Esophagus muscularis mucosa (tissue), 4 donors: ENCODE measurements at places on chromosomes 3 and 15.

- DNase-seq: no peak
Observed at GRCh38 chr3:72152551-72153476, 367.9 kb upstream of the PROK2 start.

GRCh38 chr3:14861031-14861430 lies 42.3 kb downstream of the FGD5 start:
- DNase-seq: no peak

DNA sequence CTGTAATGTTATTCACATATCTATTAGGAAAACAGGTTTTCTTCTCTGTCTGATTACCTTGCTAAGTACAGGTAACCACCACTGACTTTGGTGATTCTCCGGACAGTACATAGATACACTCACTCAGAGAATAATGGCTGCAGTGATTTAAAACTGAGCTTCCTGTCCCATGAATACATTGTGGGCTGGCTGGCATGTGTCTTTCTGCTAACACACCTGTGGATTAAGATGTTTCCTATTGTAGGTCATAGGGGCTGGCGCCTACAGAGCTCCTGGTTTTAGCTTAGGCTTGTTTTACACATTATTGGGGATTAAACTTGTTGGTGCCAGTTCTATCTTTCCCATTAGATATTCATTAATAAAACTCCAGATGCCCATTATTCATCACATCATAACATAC lies 102.7 kb upstream of the MEIS2 start:
- DNase-seq: no peak

GRCh38 chr3:195255571-195256501 lies 15.1 kb downstream of the XXYLT1 start:
- DNase-seq: peak; percentile 78
